ENCODE measurements at places on chromosomes 11 and 22.
A peak's percentile ranks its signal among the peaks of the same experiment; 100 is the strongest.

- DNase-seq = no peak
These were observed 16.6 kb downstream of the KCNQ1 start for GRCh38 chr11:2461253-2461955.

GRCh38 chr22:17785185-17786184, 11.2 kb upstream of the BID start:
- DNase-seq = peak; percentile 78

DNA sequence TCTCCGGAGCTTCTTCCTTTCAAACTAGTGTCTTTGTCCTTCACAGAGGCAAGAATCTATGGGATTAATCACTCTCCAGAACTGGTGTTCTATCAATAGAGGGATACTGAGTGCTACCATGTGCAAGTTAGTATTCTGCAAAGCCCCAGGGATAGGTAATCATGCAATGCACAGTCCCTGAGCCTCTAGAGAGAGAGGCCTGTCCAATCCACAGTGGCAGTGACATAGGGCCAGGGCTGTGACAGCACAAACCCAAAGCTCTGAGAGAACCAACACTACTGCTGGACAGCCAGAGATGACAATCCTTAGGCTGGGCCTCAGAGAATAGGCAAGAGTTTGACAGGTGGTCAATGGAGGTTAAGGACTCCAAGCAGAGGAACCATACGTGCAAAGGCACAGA, 66.8 kb upstream of the USP47 start:
- DNase-seq = no peak

DNA sequence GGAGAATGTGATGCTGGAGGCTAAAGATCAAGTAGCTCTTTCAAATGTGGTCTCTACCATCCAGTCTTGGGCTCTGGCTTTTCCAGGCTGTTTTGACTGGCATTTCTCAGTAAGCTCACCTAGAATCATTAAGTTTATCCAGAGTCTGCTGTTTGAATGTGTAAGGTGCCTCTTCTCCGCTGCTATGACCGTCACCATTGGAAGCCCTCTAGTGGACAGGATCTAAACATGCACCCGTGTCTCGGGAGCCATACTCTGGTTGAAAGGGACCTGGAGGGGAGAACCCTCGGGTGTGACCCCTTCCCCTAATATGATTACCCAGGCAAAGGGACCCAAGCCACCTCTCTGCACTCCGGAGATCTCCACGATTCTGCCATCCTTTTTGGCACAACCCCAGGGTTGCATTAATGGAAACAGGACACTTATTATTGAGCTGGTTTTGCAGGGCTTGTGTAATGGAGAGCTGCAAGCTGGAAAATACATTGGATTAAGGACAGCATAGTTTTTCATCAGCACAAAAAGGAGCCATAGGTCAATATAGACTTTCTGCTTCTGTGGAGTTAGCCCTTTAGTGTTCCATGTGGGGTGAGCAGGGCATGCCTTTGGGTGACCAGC, 191.0 kb upstream of the LARGE1 start:
- DNase-seq = no peak

- DNase-seq = no peak
These were observed at the start of gene EHF for GRCh38 chr11:34620820-34621792. Gene EHF (plus strand): TSS chr11:34621093. CDS start chr11:34642631, 21,538 bp downstream.

DNA sequence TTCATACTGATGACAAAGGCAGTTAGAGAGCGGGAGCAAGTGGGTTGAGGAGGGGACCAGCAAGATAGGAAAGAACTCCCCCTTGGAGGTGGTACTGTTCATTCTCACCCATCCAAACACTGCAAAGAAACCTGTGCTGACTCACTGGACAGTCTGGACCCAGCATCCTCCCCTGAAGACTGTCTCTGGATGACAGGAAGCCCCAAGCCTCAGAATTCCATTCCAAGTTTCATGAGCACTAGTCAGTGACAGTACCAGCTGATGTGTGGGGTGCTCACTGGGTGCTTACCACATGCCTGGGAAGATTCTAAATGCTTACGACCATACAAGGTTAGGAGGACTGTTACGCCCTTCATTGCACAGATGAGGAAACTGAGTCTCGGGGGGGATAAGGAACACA, 160.9 kb downstream of the IGLL1 start:
- no peak for DNase-seq

- DNase-seq = no peak
These were observed 7.0 kb upstream of the CABP2 start for GRCh38 chr11:67530282-67530592.

- DNase-seq = no peak
These were observed 2.9 kb upstream of the OR51V1 start for GRCh38 chr11:5203366-5203765.

GRCh38 chr11:131595797-131596196, 225.4 kb downstream of the NTM start:
- no peak for DNase-seq

DNA sequence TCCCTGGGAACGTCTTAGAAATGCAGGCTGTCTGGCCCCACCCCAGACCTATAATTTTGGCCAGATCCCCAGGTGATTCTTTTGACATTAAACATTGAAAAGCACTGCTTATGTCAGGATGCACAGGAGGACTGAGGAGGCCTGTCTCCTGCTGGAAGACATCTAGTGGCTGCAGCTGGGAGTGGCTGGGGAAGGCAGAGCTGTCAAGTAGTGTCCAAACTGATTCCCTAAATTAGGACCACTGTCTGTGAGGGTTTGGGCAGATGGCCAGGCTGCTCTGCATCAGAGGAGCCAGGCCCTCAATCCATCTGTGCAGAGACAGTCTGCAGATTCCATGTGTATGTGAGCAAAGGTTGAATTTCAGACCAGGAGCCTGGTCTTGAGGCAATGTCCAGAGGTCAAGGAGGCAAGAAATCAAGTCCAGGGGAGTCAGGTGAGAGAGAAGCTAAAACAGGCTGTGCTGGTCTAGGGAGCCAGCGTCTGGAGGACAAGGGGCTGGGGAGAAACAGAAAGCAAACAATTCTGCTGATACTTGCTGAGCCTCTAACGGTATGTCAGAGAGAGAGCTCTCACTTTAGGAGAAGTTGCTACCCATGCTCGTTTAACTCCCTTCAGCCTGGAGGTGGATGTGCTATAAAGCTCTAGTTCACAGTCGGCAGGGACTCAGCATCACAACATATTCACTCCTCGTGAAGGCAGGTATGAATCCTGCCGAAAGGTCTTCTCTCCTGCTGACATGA, 15.3 kb upstream of the SYTL2 start:
- DNase-seq = no peak

DNA sequence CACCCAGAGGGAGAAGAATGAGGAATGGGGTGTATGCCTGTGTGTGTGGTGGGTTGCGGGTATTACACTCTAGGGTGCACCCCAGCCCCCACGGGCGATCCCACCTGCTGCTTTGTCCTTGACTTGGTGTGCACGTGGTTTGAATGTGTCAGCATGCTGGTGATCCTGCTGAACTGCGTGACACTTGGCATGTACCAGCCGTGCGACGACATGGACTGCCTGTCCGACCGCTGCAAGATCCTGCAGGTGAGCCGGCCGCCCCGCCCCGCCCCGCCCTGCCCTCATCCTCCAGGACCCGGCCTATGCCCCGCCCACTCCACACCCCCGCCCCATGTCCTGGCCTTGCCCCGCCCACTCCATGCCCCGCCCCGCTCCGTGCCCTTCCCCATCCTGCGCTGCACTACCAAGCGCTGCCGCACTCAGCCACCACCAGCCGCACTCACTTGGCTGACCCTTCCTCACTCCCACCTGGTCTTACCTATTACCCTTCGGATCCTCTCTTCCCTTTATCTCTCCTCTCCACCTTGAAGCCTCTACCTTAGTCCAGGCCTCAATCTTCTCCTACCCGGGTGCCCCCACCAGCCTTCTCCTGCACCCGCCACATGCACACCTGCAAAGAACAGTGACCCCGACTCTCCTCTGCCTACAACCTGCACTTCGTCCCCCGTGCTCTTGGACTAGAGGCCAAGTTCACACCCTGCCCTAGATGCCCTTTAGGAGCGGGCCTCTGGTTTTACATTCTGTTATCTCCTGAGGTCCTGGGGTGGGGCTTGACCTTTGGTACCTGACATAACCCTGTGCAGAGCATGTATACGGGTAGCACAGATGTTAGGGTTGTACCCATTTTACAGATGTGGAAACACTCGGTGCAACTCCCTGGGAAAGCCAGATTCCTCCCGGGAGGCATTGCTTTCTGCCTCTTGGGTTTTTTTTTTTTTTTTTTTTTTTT, 27.7 kb downstream of the CACNA1I start:
- peak; percentile 73 for DNase-seq

- DNase-seq = no peak
These were observed 282.3 kb upstream of the CTSC start for GRCh38 chr11:88619656-88620385.

DNA sequence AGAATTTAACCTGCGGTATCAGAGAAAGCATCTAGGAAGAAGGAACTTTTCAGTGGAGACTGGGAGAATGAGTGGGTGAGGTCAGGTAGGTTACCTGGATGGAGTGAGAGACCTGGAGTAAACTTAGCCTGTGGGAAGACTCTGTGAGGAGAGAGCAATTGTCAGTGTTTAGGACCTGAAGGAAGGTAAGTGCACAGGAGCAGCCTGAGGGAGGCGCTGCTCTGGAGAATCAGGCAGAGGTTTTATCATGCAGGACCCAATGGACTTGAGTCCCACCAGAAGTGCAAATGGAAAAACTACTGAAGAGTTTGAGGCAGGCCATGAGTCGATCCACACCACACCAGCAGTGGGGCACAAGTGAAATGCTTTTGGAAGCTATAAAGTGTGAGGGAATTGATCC, 10.6 kb upstream of the IFTAP start:
- DNase-seq = no peak

GRCh38 chr22:20615021-20615420, 107.6 kb downstream of the MED15 start:
- DNase-seq = no peak

DNA sequence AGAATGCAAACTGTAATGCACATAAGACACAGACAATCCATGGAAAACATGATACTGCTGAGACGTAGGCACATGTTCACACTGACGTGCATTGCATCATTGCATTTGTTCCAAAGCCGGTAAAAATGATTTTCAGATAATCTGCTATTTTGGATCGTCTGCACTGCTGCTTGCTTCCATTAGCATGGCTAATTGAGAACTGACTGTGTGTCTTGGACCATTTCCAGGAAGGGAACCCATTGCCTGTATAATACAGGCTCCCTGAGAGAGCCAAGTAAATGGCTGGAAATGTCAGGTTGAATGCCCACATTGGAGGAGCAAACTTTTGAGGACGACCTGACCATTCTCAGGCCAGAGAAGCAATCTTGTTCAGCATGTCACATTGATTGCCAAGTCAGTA, 304.8 kb downstream of the ST3GAL4 start:
- no peak for DNase-seq

- DNase-seq = no peak
These were observed 169.6 kb downstream of the MAML2 start for GRCh38 chr11:96173422-96173821.

DNA sequence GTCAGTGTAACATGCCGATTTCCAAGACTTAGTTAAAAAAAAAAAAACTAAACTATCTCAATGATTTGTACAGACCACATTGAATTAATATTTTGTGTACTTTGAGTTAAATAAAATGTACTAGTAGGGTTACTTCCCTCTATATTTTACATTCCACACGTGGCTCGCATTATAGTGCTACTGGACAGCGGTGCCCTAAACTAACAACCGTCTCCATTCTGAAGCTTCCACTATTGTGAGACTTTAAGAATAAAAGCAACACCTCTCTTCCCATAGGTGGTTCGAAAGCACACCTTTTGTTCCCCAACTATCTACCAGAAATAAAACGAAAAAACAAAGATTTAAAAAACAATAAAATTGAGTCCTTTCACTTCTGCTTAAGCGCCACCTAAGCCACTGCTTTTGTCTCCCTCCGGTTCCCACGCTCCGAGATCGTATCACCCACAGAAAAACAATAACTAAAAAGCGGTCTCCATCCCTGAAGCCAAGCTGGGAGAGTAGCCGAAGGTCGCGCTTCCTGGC, 380 bp upstream of the TTC17 start:
- no peak for DNase-seq

GRCh38 chr11:131582021-131582525, 211.7 kb downstream of the NTM start:
- no peak for DNase-seq

DNA sequence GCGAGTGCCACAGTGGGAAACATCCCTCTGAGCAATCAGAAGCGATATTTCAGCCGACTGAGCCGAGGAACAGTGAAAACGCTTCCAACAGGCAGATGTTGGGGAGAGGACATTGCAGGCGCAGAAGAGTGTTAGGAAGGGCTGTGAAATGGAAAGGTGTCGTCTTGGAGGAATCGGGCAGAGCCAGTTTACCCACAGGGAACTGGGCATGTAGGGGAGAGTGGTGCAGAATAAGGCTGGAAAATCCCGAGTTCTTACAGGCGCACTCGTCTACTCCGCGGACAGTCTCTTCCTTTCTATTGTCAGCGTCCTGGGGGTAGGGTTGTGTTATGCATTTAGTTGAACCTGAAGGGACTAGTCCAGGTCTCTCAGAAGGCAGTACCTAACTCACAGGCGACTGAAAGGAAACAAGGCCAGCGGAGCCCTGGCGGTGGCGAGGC, 1.1 kb upstream of the APLP2 start:
- DNase-seq = no peak

DNA sequence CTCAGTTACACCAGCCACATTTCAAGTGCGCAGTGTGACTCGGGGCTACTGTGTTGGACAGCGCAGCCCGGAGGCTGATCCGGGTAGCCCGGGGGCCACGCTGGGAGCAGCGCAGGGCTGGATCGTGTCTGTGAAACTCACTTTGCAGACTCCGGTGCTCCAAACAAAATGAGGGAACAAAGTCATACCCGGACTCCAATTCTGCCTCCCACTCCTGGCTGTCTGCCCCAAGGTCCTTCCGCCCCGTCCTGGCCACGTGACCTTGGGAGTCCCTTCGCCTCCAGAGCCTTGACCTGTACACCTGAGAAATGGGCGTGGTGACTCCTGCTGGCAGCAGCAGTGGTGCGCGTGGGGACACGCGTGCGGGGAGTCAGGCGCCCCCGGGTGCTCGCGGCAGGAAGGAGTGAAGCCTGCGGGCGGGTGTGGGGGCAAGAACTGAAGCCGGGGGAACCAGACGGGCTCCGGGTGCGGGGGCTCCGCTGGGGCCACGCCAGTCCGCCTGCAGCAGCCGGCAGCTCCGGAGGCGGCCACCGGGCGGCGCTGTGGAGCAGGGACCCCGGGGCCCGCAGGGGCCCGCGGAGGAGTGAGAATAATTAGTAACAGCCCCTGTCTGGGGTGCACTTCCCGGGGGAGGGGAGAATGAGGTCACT, 42.4 kb downstream of the KCNJ4 start:
- DNase-seq = peak; percentile 32

DNA sequence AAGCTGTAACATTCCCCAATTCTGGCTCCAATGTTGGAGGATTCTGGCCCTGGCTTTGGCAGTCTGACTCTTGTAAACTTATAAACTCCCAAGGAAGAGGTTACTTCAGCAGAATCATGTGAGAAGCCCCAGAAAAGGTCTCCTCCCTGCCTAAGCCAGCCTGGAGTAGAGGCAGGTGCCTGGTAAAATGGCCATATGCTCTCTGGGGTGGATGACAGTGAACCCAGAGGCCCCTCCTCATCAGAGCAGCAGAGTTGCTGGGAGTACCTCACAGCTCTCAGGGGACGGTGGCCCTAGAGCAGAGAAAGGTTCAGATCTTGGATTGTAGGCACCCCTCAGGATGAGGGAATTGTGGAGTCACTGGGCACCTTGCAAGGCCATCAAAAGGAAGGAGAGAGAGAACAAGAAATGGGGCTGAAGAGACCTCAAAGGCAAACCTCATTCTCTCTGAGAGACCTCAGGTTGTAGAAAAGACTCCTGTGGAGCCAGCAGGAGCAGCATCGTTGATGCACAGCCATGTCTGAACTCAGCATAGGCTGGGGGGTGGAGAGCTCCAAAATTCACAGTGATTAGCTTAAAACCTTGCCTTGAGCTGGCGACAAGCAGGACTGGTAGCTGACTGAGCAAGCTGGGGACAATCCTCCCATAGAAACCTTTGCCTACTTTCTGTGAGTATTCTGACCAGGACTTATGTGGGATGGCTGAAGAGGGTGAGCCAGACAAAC, 4.9 kb upstream of the P2RY6 start:
- DNase-seq = no peak

Measured in activated CD4-positive, alpha-beta T cell treated with anti-CD3 and anti-CD28 coated beads, Interleukin-2, amount 50 U/mL, for 1 hour (primary cell).